ENCODE measurements at places on chromosomes 2 and 18. TPM values are rescaled to one million over a fixed set of nuclear protein-coding genes. Genes with fewer than 3 reads are reported as not detected.

The DUSP19 gene
- 0.49 TPM for total RNA-seq

The ABCA12 gene
- total RNA-seq = not detected

The UBR3 gene
- total RNA-seq = 110 TPM

The NR4A2 gene
- total RNA-seq = 20.9 TPM

The RAD51AP2 gene
- not detected for total RNA-seq
